Stimulated activated CD4-positive, alpha-beta T cell treated with anti-CD3 and anti-CD28 coated beads, Interleukin-12 subunit alpha, Interleukin-12 subunit beta, amount 100 ng/mL, for 4 hours (primary cell): ENCODE measurements at places on chromosomes 4 and X.

DNA sequence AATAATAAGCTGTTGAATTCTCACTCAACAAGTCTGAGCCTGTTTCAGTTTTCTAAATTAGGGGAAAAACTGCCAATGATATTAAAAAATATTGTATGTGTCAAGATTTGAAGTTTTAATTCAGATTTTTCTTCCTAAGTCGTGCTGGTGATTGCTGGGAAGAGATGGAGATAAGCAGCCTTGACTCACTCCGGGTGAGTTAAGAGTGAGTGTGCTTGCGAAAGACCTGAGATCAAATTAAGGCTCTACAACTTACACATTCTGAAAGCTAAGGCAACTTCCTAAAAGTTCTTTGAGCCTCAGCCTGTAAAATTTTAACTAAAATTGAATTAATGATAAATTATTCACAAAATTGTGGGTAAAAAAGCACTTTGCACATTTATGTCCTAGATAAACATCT is 1441.2 kb downstream of the PCDH7 start:
- no peak for DNase-seq

GRCh38 chr4:176376032-176376614 is 56.4 kb downstream of the SPCS3 start:
- no peak for DNase-seq

DNA sequence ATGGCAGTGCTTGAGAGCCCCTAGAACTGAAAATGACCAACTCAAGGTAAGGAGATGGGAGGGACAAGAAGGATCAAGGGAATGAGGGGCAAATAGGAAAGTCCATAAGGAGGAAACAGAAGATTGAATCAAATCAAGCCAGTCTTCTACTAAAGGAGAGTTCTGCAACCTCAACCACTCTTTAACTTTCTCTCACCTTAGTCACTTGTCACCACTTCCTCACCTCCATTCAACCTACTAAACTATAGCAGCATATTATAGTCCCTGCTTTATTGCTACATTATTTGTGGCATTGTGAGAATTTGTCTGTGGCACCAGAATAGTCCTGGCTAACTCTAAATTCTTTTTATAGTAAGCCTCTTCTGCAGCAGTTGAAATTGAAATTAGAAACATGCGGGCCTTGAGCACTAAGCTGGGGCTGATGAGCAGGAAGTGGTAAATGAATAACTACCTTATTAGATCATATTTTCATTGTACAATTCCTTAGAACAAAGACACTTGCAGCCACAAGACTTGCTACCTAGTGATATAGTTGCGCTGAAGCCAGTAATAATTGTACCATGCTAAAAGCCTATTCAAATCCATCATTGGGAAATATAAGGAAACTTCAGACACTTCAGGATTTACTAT is 336.9 kb downstream of the ZNF674 start:
- no peak for DNase-seq

DNA sequence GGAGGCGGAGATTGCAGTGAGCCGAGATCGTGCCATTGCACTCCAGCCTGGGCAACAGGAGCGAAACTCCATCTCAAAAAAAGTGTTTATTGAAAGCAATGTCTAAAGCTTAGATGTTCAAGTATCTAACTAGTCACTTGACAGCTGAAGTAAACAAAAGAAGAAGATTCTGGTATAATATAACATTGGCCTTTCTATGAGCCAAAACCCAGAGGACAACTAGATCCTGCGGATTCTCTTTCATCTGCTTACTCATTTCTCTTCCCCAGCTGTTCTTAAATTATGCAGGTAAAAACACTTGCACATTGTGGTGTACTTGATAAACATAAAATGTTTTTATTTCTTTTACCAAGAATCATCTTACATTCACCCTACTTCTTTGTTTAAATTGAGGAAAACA is 24.1 kb upstream of the AREG start:
- no peak for DNase-seq

- DNase-seq = no peak
Observed at GRCh38 chr4:107120661-107121060, 84.5 kb upstream of the DKK2 start.

- DNase-seq = no peak
Observed at GRCh38 chrX:133175162-133175561, 43.0 kb downstream of the TFDP3 start.

DNA sequence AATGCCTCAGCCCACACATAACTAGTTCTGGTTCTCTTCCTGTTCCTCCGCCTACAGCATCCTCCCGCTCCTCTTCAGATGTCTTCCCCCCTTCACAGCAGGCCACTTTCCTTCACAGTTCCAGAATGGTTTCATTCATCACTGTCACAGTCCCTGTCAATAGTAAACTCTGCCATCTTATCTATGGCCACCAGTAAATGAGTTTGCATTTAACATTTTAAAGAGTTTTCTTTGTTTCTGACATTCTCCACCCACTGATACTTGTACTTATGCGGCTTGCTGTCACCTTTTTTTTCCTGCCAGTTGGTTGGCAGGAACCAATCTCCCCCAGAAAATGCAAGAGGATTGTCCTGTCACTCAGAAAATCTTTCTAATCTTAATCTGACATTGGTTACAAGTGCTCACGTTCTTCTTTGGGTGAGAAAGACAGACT is 114.1 kb downstream of the GLUD2 start:
- DNase-seq = peak; percentile 2
